ENCODE measurements at places on chromosomes 1 and 21.

DNA sequence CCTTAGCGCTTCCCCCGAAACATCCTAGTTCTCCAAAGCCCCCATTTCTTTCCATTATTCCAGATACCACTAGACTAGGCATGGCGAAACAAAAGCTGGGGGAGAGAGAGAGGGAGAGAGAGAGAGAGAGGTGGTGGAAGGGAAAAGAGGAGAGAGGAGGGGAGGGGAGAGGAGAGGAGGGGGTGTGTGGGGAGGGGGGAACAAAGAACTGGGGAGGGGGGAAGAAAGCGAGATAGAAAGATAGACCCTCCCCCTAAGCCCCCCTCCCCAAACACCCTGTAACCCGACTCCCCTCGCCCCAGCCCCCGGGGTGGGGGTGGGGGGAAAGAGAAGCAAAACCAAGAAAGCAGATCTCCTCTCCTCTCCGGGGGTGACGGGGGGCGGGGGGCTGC is 352 bp downstream of the MEX3A start:
- no peak for DNase-seq

DNA sequence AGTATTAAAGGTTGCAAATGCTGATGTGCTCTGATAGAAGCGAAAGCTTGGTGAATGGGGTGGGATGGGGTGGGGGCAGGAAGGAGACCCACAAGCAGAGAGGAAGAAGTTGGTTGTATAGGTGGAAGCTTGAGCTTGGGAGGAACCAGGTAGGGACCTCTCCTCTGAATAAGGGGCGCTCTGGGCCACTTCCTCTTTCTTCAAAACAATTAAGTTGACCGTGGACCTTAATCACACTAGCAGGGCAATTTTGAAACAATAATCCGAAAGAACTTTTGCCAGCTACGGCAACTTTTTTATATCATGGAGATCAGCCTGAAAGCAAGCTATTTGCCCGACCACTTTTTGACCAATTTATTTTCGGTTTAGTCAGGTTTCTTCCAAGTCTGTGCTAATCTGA is 1.9 kb upstream of the DYRK1A start:
- no peak for DNase-seq

DNA sequence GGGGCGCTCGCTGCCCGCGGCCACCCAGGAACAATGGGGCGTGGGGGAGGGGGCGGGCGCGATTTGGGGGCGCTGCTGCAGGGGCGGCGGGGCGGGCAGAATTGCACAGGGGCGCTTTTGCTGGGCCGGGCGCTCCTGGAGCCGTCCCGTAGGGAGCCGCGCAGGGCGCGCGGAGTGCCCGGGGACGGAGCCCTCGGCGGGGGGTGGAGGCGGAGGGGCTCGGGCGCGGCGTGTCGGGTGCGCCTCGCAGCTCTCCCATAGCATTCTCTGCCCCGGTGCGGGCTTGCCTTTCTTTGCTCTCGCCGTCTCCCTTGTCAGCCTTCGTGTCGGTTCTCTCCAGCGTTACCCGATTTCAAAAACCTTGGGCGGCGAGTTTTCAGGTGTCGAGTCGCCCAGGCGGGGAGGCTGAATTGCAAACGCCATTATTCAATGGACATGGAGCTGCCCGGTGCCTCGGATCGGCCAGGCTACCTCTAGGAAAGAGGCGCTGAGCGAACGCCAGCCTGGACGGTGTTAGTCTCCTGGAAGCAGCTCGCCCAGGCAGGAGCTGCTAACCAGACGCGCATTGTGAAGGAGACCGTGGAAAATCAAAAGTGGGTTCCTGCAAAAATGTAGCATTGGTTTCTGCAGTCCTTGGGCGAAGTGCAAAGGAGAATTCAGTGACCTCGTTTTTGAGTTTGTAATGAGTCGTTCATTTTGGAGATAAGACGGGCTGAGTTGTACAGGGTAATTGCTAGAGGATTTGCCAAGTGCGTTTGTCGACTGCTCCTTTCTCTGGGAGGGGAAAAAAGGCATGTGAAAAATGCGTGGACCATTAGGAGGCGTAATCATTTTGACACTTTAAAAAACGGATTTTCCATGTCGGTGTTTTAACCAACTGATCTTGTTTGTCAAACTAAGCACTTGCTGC is 626 bp downstream of the CXADR start:
- peak; percentile 2 for DNase-seq

DNA sequence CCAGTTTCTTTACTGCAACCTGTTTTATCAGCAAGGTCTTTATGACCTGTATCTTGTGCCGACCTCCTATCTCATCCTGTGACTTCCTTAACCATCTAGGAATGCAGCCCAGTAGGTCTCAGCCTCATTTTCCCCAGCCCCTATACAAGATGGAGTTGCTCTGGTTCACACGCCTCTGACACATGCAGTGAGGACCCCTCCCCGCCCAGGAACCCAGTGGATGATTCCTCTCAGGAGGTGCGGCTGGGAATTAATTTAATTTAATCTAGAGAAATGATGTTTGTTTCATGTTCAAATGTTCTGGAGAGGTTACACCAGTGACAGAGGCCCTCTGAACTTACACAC is 39.0 kb upstream of the LBR start:
- no peak for DNase-seq

GRCh38 chr1:177937931-177938330 is 31.9 kb downstream of the SEC16B start:
- no peak for DNase-seq

DNA sequence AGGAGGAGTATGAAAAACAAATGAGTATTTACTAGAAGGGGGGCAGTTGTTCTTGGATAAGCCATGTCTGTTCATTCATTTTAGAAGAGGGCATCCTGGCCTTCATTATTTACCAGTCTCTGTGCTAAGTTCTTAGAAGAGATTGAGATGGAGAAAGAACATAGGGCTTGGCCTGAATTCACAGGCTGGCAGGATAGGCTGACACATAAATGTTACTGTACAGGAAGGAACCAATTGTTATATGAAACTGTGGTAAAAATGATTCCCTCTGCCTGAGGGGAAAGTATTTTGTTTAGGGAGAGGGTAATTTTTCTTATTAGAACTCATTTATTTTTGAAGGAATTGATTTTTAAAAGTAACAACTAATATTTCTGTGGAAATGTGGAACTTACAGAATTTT is 99.5 kb downstream of the MAN1A2 start:
- DNase-seq: no peak

- DNase-seq: peak; percentile 18
These were observed 2.0 kb downstream of the KCNA3 start for GRCh38 chr1:110672753-110673108.

- DNase-seq: no peak
These were observed 639.5 kb upstream of the ADAMTS5 start for GRCh38 chr21:27606422-27606821.

DNA sequence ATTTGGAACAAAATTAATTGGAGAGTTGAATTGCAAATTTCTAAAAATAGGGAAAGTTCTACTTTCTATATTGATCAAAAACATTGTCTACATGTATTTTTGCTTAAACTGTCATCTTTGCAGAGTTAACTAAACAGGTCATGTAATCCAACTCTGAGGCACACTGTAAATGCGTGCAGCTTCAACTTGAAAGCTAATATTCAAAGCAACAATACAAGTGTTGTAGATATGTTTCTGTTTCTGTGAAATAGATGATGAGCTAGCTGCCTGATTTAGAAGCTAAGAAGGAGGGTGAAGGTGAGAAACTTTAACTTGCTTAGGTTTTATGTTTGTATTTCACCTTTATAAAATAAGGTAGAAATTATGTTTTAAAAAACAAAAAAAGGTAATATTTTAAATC is 77.2 kb downstream of the IVNS1ABP start:
- DNase-seq: no peak

DNA sequence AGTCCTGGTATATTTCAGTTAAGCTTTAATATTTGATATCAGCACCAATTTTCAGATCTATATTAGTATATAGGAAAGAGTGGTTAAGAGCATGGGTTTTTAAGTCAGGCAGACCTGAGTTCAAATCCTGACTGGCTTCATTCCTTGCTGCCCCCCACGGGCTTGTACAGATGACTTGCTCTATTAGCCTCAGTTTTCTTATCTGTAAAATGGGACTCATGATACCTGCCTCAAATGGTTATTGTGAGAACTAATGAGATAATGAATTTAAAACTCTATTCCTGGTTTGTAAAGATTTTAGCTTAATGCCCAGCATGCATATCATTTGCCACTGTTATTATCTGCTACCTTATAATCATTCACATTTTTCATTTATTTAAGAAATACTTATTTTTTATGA is 264.5 kb downstream of the RPS6KC1 start:
- no peak for DNase-seq

DNA sequence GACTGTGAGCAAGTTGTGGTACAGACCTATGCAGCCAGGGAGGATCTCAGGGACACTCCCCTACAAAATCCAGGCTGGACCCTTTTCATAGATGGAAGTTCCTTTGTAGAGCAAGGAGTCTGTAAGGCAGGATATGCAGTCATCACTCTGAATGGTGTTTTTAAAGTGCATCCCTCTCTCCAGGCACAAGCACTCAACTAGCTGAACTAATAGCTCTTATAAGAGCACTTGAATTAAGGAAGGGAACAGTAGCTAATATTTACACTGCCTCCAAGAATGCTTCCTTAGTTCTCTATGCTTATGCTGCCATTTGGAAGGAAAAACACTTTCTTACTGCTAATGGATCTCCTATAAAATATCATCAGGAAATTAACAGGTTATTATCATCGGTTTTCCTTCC is 27.0 kb upstream of the SMYD3 start:
- DNase-seq: no peak

DNA sequence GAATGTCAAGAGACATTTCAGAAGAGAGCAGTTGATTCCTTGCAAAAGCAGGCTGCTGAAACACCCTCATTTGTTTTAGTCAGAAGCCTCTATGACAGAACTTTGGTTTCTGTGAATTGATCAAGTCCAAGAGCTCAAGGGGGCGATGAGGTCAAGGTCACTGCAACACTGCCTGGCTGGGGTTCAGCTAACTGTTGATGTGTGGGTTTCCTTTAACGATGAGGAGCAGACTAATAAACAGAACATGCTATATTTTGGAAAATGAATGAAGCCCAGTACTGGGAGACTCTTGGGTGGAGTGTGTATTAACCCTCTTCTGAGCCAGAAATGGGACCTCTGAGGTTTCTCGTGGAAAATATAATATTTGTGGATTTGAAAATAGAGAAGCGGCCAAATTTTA is 109.3 kb downstream of the ZC3H11B start:
- DNase-seq: no peak

GRCh38 chr1:23660671-23661070 is 30.9 kb upstream of the RPL11 start:
- DNase-seq: no peak

GRCh38 chr1:17561561-17561985 is 22.1 kb downstream of the ARHGEF10L start:
- no peak for DNase-seq

DNA sequence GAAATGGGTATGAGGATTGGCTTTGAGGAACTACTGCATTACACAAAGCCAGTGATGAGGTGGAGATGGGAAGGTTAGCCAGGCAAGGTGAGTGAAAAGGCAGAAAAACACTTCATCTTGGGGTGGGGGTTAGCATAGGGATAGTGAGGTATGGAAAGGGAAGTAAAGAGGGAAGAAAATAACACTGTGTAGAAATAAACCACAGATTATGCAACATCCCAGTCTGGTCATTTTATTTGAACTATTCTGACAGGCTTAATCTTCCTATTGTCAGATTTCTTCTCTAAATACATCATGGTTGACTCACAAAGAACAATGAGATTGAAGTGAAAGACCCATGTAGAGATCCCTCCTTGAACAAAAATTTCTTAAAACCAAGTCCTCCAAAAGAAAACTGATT is 640.2 kb downstream of the PTPRC start:
- no peak for DNase-seq

- DNase-seq: no peak
These were observed 104.9 kb upstream of the SNX7 start for GRCh38 chr1:98556521-98557158.

GRCh38 chr1:226674892-226675714 is 64.0 kb downstream of the ITPKB start:
- peak; percentile 66 for DNase-seq

DNA sequence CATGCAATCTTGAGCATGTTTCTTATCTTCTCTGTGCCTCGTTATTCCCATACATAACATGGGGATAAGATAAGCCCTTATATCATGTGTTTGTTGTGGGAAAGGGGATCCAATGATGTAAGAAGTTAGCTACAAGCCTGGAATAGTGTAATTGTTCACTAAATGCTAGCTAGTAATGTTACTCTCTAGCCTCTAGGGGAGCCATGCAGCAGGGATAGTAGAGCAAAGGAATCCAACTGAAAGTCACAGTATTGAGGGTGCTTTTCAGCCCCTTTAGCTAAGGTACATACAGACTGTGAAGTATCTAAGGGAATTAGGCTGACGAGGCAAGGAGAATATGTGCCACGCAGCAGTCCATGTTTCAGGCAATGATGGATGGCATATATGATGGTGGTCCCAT is 46.9 kb downstream of the IL23R start:
- no peak for DNase-seq

DNA sequence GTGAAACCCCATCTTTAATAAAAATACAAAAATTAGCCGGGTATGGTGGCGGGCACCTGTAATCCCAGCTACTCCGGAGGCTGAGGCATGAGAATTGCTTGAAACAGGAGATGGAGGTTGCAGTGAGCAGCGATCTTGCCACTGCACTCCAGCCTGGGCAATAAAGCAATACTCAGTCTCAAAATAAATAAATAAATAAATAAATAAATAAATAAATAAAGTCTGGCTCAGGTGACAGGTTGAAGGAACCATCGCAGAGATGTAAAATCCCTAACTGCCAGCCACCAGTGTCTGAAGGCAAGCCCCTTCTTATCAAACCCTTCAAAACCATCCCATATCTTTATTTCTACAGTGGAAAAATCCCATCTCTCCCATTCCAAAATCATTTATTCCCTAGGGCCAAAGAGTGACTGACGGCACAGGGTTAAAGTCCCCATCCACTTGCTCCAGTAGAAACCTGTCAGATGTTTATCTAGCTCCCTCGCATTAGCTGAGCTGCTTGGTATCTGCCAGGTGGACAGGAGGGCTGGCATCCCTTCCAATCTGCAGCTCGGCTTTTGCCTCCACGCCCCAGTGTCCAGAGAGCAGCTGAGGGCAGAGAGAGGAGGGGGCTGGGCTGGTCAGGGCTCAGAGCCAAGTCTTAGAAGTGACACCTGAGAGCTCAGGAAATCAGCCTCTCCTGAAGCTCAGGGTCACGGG is 5.0 kb downstream of the CSRP1 start:
- no peak for DNase-seq
